ENCODE measurements at places on chromosomes 11 and 22.
A peak's percentile ranks its signal among the peaks of the same experiment; 100 is the strongest.

DNA sequence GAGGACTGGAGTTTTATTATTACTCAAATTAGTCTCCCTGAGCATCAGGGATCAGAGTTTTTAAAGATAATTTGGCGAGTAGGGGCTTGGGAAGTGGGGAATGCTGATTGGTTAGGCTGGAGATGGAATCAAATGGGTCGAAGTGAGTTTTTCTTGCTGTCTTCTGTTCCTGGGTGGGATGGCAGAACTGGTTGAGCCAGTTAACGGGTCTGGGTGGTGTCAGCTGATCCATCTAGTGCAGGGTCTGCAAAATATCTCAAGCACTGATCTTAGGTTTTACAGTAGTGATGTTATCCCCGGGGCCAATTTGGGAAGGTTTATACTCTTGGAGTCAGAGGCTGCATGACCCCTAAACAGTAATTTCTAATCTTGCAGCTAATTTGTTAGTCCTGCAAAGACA lies 1.1 kb downstream of the OR5A2 start:
- no peak for DNase-seq

DNA sequence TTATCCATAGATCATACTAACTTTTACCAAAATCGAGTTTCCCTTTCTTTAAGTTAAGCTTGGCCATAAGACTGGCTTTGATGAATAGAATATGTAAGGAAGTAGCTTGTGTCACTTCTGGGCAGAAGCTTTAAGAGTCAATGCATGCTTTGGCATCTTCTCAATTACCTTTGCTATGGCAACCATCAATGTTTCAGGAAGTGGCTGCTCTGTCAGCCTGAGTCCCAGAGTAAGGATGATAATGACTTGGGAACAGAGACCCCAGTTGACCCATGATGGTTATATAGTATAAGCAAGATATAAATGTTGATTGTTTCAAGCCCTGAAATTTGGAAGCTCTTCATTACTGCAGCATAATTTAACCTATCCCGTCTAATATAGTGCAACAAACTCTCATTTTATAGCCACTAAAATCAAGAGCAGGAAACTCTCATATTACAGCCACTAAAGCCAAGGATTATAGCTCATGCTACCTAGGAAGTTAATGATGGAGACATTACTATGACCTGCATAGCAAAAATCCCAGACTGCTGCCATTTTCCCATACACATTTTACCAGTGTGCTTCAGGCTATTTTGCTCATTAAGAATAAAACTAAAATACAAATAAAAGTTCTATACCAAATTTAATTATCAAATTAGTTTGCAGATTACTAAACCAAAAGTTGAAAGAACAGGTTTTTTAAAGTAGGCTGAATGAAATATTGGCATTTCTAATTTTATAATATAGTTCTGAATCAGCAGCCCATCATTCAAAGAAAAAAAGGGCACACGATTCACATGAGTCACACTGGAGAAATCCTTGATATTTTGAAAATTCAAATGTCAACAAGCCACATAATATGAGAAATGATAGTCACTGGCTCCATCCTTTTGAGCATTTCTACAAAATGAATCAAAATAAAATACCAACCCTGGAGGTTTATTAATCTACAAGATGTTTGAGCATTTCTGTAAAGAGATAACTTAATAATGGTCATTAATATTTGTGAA lies 23.8 kb downstream of the FSHB start:
- no peak for DNase-seq

GRCh38 chr11:44770401-44770800 lies 43.6 kb downstream of the TSPAN18 start:
- no peak for DNase-seq

- peak; percentile 19 for DNase-seq
Observed at GRCh38 chr11:1877211-1878136, 14.2 kb downstream of the PRR33 start.

DNA sequence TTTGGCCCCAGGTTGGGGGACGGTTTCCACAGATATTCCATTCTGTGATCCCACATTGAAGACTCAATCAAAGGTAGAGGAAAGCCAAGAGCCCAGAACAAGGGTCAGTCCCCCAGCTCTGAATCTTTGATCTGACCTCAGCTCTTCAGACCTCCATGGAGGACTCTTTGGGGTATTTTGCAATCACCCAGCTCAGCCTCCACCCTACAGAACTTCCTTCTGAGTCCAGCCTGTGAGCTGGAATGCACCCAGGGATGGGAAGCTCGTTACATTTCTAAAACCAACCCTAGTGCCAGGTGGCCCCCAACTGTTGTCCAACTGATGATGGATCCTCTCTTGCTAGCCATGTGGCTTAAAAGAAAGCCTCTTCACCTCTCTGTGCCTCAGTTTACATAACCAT lies 335.3 kb downstream of the MN1 start:
- no peak for DNase-seq

DNA sequence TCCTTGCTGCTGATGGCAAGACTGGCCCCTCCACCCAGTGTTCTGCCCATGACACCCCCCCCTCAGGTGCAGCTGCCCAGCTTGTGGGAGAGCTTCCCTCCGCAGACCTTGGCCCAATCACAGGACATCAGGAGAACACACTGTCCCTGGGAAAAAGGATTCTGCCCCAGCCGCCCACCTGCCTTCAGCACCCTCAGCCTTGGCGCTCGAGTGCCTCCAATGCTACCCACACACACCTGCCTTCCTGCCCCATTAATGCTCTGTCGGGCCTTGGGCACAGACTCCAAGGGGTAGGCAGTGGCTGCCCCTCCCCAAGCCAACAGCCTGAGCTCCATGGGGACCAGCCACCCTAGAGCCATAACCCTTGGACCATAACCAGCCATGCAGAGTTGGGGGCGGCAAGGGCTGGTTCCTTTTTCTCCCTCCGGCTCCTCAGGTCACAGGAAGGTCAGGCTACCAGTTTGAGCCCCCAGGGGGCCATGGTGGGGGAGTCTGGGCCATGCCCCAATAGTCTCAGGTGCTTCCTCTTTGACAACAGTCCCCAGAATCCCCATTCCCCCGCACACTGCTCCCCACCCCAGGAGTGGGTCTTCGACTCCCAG lies 1.3 kb upstream of the ZNF70 start:
- no peak for DNase-seq

DNA sequence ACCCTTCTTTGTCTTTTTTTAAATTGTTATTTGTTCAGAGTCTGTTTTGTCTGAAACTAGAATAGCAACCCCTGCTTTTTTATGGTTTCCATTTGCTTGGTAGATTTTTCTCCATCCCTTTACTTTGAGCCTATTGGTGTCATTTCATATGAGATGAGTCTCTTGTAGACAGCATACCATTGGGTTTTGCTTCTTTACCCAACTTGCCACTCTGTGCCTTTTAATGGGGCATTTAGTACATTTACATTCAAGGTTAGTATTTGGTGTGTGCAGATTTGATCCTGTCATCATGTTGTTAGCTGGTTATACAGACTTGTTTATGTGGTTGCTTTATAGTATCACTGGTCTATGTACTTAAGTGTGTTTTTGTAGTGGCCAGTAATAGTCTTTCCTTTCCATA lies 28.0 kb downstream of the CCDC15 start:
- no peak for DNase-seq

- DNase-seq: no peak
Observed at GRCh38 chr11:116842909-116843308, 5.5 kb upstream of the APOA1 start.

GRCh38 chr22:32631507-32632255 lies 157.1 kb downstream of the FBXO7 start:
- no peak for DNase-seq

DNA sequence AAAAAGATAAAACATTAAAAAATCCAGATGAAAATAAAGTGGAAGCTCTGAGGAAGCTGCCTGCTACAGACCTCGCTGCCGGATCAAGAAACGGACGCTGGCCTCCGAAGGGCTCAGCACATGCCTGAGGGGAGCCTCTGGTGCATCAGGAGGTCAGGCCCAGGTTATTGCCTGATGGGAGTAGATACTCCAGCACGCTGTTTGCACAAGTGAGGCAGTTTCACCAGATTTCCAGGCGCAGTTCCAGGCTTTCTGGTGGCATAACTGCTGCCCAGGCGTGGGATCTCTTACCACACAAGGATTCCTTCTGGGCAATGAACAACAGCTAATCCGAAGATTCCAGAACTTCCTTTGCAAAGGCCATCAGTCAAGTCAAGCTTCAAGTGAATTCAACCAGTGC lies 154.2 kb downstream of the MPPED1 start:
- no peak for DNase-seq

GRCh38 chr11:89182773-89183518 lies 5.3 kb downstream of the TYR start:
- no peak for DNase-seq

GRCh38 chr11:12331239-12331874 lies 46.0 kb upstream of the PARVA start:
- peak; percentile 78 for DNase-seq

GRCh38 chr11:83063073-83063754 lies 8.5 kb downstream of the RAB30 start:
- DNase-seq: no peak

DNA sequence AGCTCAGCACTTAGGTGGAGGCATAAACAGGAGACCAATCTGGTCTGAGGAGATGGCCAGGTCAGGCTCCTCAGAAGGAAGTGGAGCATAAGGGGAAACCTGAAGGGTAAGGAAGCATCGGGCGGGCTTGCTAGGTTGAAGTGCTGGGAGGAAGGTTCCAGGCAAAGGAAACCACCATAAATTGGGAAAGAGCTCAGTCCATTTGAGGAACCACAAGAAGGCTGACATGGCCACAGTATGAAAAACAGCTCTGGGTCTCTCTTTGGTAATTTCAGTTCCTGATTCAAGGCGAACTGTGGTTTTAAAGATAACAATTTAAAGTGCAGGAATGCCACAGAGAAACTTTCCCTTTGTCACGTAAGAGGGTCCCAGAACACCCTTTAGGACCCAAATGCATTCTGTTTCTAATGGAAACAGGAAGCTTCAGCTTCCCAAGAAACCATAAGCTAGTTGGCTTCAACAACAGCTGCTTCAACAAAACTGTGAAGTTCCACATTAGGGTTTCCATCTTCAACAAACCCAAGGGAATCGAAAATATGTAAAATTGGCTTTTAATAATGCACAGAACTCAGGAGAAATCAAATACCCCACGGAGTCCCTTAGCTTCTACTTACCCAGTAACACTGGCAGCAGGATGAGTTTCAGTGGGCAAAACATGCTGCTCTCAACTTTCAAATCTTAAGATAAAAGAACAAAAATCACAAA lies 10.4 kb downstream of the JAML start:
- DNase-seq: no peak

DNA sequence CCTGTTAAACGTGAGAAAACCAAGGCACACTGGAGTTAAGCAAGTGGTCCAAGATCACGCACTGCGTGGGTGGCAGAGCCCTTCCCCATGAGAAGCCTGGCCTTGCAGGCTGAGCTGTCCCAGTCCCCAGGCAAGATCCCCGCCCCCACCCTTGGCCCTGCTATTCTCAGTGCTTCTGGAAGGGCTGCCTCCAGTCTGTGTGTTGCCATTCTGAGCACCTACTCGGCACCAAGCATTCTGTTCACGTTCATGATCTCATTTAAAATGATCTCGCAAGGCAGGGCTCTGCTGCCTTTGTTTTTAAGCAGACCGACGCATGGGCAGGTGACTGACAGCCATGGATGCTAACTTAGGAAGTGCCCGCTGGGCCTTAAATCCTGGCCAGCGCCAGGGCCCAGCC lies 62.8 kb downstream of the PHF21B start:
- DNase-seq: no peak

GRCh38 chr22:49395617-49396016 lies 432.1 kb downstream of the BRD1 start:
- no peak for DNase-seq

DNA sequence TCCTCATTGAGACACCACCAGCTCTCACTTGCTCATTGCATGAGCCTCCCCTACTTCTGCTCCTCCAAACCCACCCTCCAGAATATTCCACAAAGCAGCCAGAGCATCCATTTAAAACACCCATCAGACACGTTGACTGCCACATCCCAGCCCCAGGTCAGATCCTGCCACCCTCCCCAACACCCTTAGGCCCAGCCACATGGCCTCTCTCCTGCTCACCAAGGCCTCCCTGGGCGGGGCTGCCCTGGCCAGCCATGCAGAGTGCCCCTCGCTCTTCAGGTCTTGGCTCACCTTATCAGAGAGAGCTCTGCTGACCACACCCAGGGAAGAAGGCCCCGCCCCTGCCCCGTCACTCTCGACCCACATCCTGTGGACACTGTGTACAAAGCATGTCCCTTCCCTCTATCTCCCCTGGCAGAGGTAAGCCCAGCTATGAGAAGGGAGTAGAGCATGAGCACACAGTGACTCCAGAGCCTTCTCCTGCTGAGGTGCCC lies 106.8 kb downstream of the MICAL3 start:
- no peak for DNase-seq

DNA sequence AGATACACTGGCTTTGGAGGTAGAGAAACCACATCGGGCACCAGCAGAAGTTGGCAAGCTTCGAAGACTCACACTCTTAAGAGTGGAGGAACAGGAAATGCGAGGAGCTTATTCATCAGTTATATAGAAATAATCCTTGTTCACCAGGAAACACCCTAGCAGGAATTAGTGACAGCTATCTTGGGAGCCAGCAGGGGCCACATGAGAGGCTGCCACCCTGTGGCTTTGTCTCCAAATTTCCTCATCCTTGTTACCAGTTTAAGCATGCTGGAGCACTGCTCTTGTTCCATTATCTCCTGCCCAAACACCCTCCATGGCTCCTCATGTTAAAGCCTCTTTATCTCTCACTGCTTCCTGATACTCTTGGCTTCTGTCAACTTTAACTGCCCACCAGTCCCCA lies 131.0 kb downstream of the PLEKHA7 start:
- no peak for DNase-seq

GRCh38 chr11:74730571-74731260 lies 510 bp downstream of the CHRDL2 start:
- DNase-seq: no peak

GRCh38 chr11:86068138-86068871 lies 579 bp downstream of the PICALM start:
- peak; percentile 69 for DNase-seq

DNA sequence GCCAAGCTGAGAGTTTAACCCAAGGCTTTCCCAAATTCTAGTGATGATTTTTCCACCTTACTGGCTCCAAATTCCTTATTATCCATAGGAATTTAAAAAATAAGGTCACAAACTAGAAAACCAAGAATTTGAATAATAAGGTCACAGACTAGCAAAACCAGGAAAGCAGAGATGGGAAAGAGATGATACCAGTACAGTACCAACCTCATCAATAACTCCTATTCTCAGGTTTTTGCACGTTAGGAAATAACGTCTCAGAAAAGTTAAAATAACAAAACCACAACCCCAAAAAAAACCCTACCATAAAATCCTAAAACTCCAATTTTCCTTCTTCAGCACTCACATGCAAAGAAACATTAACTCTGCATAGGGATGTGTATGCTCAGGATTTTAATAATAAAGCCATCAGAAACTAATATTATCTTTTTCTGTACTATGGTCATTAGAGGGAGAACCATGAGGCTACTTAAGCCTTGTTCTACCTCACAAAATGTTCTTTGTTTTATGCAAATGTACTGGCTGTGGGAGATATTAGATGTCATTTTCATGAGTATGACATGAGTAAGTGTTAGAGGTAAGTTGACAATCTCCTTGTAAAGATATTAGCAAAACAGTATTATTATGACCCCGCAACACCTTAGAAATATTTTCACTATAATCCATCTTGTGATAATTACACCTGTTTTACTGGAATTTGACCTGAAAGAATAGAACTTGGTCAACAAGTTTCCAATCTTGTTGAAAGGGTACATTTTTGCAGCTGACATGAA lies 16.1 kb upstream of the EED start:
- no peak for DNase-seq
